ENCODE measurements at places on chromosomes 2 and 18. TPM values are rescaled to one million over a fixed set of nuclear protein-coding genes. Genes with fewer than 3 reads are reported as not detected.

The PLEK gene
- 71.9 TPM for polyA plus RNA-seq

The GTF2A1L gene
- not detected for polyA plus RNA-seq

The RELCH gene
- 11.9 TPM for polyA plus RNA-seq

DNA sequence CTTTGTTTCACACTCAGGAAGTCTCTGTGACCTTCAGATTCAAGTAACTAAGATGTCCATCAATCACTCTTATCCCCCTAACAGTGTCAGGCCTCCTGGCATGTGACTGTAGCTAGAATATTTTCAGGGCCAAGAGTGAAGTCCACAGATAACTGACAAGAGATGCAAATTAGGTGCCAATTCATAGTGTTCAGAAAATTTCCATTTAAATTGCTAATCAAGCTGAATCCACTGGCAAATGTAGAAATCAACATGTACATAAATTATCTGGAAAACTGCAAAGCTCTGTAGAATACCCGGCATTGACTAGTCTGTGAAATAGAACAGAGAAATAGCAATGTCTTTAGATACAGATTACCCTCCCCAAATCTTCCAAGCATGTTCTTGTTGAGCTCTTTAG lies 38.6 kb upstream of the ARL4C start:
- no peak overlapping the region for H3K4me3 ChIP-seq
- peaks cover 31% of the 10 kb centered on the region for H3K27me3 ChIP-seq
- no peaks in the 10 kb centered on the region for H3K4me1 ChIP-seq
- H3K27ac ChIP-seq, result no peak overlapping the region

DNA sequence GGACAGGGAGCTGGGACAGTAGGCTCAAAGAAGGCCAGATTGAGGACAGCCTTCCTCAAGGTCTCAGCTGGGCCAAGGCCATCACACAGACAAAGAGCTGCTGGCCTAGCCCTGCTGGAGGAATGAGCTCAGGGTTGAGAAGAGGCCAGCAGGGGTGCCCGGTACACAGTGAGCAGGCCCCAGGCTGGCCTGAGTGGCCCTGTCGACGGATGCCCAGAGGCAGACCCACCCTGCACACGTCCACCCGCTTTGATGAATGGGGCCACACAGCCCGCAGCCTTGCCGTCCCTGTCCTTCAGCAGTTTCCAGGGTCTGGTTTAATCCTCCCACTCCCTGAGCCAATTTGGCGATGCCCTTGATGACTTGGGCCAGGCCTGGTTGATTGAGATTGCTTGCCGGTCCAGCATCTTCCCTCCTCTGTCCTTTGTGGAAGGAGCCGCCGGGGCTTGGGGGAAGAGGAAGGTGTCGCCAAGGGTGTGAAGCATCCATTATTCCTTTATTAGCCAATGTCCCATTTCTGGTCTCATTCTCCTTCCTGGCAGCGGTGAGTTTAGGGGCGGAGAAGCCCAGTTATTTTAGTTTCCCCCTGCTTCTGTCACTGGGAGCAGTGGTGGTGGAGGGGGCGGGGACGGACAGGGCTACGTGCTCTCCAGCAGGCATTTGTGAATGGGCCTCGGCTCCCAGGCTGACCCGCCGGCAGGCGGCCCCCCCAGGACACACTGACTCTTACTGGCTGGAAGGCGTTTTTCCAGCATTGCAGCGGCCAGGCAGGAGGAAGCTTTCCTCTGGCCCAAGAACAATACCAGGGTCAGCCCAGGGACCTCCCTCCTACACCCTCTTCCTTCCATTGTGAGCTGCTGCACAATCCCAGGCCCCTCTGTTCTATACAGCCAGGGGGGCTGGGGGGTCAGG lies 141.8 kb downstream of the CTIF start:
- H3K4me3 ChIP-seq, result no peak overlapping the region
- H3K27me3 ChIP-seq, result no peaks in the 10 kb centered on the region
- no peaks in the 10 kb centered on the region for H3K4me1 ChIP-seq
- no peaks in the 10 kb centered on the region for H3K36me3 ChIP-seq

- H3K36me3 ChIP-seq, result no peaks in the 10 kb centered on the region
- H3K4me3 ChIP-seq, result no peak overlapping the region
- peak overlapping the region; percentile 29 for H3K27ac ChIP-seq
- no peak for DNase-seq
- H3K27me3 ChIP-seq, result no peaks in the 10 kb centered on the region
Measured at GRCh38 chr2:128605931-128606330, 287.3 kb upstream of the HS6ST1 start.

GRCh38 chr2:48016225-48017019 lies 110.1 kb upstream of the FBXO11 start:
- no peak for DNase-seq
- H3K27ac ChIP-seq, result no peak overlapping the region
- peaks cover 10% of the 10 kb centered on the region for H3K36me3 ChIP-seq
- H3K27me3 ChIP-seq, result peaks cover 27% of the 10 kb centered on the region

DNA sequence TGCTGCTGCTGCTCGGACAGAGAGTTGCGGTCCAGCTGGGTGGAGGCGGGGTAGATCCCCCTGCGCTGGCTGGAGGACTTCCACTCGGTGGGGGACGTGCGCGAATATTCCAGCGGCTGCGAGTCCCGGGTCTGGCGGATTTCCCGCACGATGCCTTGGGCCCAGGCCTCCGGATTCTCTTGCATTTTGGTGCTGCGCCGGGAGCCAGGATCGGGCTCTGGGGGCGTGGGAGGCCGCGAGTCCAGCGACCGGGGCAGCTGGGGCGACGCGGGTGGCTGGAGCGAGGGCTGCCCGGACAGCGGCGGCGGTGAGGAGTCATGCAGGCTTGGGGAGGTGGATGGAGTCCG lies 4.8 kb downstream of the NT5C1B start:
- no peaks in the 10 kb centered on the region for H3K4me1 ChIP-seq
- no peak for DNase-seq
- H3K36me3 ChIP-seq, result peaks cover 21% of the 10 kb centered on the region
- H3K4me3 ChIP-seq, result no peak overlapping the region
- no peak overlapping the region for H3K27ac ChIP-seq
- H3K27me3 ChIP-seq, result no peaks in the 10 kb centered on the region

GRCh38 chr2:202841090-202841867 lies 30.3 kb downstream of the ICA1L start:
- peaks cover 11% of the 10 kb centered on the region for H3K36me3 ChIP-seq
- no peak overlapping the region for H3K4me3 ChIP-seq
- no peaks in the 10 kb centered on the region for H3K4me1 ChIP-seq

DNA sequence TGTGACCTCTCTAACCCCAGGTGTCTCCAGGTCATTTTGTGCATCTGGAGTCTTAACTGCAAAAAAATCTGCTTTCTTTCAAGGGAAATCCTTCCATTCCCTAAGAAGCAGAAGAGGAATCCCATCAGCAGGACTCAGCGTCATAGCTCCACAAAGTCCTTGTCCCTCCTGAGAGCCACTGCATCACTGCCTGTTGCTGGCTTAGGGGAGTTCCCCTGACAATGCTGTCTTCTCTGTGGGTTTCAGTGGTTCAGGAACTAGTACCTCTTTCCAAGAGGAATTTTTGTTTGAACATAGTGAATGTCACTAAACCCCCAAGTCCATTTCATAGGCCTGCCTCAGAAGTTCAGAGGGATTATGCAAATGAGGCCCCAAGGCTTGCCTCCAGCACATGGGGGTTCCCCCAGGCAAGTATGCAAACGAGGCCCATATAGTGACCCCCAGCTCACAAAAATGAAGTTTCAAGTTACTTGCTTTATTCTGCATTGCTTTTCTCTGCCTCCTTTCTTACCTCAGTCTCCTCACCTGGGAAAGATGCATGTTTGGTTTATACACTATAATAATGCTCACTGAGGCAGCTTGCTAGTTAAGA lies 513.9 kb upstream of the MEX3C start:
- no peak overlapping the region for H3K4me3 ChIP-seq
- no peak for DNase-seq
- no peak overlapping the region for H3K27ac ChIP-seq
- H3K36me3 ChIP-seq, result peaks cover 19% of the 10 kb centered on the region
- no peaks in the 10 kb centered on the region for H3K27me3 ChIP-seq
- no peaks in the 10 kb centered on the region for H3K4me1 ChIP-seq

GRCh38 chr2:2045950-2046349 lies 285.1 kb downstream of the MYT1L start:
- H3K4me1 ChIP-seq, result no peaks in the 10 kb centered on the region
- no peaks in the 10 kb centered on the region for H3K36me3 ChIP-seq
- H3K4me3 ChIP-seq, result no peak overlapping the region

GRCh38 chr2:202237787-202238233 lies 587 bp downstream of the SUMO1 start:
- no peaks in the 10 kb centered on the region for H3K27me3 ChIP-seq
- H3K4me3 ChIP-seq, result peak overlapping the region; percentile 97
- H3K36me3 ChIP-seq, result no peaks in the 10 kb centered on the region
- peaks cover 17% of the 10 kb centered on the region for H3K4me1 ChIP-seq
- H3K27ac ChIP-seq, result peak overlapping the region; percentile 96

DNA sequence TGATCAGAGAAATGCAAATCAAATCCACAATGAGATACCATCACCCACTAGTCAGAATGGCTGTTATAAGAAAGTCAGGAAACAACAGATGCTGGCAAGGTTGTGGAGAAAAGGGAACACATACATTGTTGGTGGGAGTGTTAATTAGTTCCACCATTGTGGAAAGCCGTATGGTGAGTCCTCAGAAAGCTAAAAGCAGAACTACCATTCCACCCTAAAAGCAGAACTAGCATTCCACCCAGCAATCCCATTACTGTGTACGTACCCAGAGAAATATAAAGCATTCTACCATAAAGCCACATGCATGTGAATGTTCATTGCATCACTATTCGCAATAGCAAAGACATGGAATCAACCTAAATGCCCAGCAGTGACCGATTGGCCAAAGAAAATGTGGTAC lies 60.7 kb downstream of the ANKRD62 start:
- DNase-seq, result no peak
- H3K4me1 ChIP-seq, result no peaks in the 10 kb centered on the region
- peaks cover 23% of the 10 kb centered on the region for H3K27me3 ChIP-seq
- H3K4me3 ChIP-seq, result no peak overlapping the region
- H3K36me3 ChIP-seq, result no peaks in the 10 kb centered on the region

DNA sequence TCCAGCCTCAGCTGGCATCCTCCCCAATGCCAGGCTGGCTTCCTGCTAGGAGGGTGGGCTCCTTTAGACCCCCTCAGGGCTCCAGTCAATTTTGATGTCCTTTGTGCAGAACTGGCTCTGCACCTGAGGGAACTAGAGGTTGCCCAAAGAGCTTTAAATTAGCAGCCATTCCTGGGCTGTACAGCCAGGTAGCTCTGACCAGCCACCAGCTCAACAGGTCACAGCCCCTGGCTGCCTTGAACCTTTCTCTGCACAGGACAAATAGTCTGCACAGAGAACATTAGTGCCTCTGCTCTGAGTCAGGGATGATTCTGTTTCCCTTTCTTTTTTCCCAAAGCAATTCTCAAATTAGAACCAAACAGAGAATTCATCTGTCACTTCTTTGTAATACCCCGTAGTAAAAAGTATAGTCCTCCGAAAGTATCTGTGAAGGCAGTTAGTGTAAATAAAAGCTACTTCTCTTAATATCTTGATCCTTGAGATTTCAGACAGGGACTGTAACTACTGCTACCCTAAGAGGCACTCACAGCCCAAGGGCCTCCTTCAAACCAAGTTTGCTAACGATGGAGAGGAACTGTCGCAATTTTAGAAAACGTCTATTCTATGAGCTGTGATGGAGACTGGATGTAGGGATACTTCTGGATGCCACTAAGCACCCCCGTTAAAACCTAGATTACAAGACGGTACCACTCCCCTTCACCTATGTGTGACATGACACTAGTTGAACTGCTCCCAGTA lies 3.0 kb downstream of the TTC32 start:
- no peaks in the 10 kb centered on the region for H3K36me3 ChIP-seq
- no peak for DNase-seq
- H3K4me1 ChIP-seq, result peaks cover 29% of the 10 kb centered on the region
- H3K27me3 ChIP-seq, result no peaks in the 10 kb centered on the region

DNA sequence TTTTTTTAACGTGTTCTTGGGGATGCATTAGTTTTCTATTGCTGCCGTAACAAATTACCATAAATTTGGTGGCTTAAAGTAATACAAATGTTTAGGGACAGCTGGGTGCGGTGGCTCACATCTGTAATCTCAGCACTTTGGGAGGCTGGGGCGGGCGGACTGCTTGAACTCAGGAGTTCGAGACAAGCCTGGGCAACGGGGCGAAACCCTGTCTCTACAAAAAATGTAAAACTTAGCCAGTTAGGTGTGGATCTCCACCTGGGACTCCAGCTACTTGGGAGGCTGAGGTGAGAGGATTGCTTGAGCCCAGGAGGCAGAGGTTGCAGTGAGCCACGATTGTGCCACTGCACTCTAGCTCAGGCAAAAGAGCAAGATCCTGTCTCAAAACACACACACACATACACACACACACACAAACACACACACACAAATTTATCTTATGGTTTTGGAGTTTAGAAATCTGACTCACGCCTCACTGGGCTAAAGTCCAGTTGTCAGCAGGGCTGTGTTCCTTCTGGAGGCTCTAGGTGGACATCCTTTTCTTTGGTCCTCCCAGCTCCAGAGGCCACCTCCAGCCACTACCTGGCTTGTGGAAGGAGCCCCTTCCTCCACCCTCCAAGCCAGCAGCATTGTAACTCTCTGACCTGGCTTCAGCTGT lies 76.1 kb downstream of the SEPTIN10 start:
- no peak overlapping the region for H3K27ac ChIP-seq
- no peak overlapping the region for H3K4me3 ChIP-seq
- no peaks in the 10 kb centered on the region for H3K36me3 ChIP-seq
- H3K27me3 ChIP-seq, result peaks cover 12% of the 10 kb centered on the region

DNA sequence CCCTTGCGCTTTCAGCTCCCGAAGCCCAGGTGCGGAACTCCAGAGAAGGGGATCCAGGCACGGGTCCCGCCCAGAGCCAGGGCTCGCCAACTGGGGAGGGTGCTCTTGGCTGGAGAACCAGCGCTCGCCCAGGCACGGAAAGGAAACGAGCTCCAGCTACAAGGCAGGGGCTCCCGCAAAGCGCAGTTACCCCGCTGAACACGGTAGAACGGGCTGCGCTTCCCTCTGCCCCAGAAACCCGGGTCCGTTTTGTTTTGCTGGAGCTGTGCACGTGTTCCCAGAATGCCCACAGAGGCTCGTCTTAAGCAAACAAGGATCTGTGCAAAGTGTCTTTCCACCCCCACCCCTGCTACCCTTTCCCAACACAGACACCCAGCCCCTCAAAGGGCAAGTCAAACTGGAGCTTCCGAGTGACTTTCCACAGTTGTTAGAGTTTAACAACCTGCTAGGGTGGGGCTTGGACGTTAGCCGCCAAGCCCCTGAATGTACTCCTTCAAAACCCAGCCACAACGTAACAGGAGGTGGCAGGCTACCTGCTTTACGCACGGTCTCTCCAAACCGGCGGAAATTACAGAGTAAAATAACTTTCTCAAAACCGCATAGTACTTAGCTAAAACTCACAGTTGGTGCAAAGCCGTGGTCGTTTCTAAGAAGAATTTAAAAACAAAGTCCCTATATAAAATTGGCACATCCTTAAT lies 775 bp downstream of the RNF125 start:
- peak; percentile 60 for DNase-seq
- H3K27ac ChIP-seq, result peak overlapping the region; percentile 98
- peaks cover 38% of the 10 kb centered on the region for H3K4me1 ChIP-seq
- no peaks in the 10 kb centered on the region for H3K36me3 ChIP-seq
- peak overlapping the region; percentile 100 for H3K4me3 ChIP-seq

DNA sequence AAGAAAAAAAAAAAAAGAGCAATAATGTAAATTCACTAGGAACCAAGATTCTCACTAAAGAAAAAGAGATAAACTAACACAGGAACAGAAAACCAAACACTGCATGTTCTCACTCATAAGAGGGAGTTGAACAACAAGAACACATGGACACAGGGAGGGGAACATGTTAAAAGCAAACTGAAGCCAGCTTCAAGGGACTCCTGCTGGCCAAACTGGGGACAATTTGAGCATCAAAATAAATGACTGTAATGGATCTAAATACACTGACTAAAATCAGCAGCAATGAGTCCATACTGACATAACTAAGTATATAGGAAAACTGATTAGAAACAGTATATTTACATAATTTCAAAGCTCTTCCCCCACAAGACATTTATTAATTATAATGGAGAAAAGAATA lies 73.0 kb downstream of the FARSB start:
- H3K4me3 ChIP-seq, result no peak overlapping the region
- no peaks in the 10 kb centered on the region for H3K27me3 ChIP-seq
- DNase-seq, result no peak

- no peak overlapping the region for H3K4me3 ChIP-seq
- H3K27ac ChIP-seq, result no peak overlapping the region
Measured at GRCh38 chr2:60282886-60283285, 270.6 kb downstream of the BCL11A start.

Data from naive B cell (primary cell).